ENCODE measurements at places on chromosomes 2 and 18. TPM values are rescaled to one million over a fixed set of nuclear protein-coding genes. Genes with fewer than 3 reads are reported as not detected.

- H3K4me3 ChIP-seq, result no peak overlapping the region
- H3K4me1 ChIP-seq, result no peaks in the 10 kb centered on the region
- H3K27ac ChIP-seq, result no peak overlapping the region
- peaks cover 3% of the 10 kb centered on the region for H3K27me3 ChIP-seq
Observed at GRCh38 chr18:46439037-46439436, 218.0 kb downstream of the LOXHD1 start.

DNA sequence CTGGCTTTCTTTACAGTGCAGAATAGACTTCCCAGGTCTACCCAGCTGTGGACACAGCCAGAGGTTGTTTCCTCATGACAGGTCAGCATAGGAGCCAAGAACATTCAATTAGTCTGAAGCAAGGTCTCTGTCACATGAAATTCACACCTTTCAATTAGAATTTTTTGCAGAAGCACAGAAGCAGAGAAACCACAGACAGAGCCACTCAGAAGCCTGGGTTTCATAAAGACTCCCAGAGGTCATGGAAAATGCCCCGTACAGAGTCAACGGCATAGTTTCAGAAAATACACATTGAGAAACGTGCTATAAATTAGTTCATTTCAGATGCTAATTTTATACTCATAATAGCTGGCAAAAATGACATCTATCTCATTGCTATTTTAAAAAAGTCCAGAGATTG, 87.0 kb upstream of the TMEM200C start:
- no peak for DNase-seq
- no peaks in the 10 kb centered on the region for H3K36me3 ChIP-seq
- H3K27ac ChIP-seq, result no peak overlapping the region
- no peaks in the 10 kb centered on the region for H3K4me1 ChIP-seq
- no peak overlapping the region for H3K4me3 ChIP-seq

GRCh38 chr2:236935083-236935482, 150.6 kb upstream of the COPS8 start:
- H3K4me3 ChIP-seq, result no peak overlapping the region
- H3K27ac ChIP-seq, result no peak overlapping the region
- no peaks in the 10 kb centered on the region for H3K36me3 ChIP-seq
- DNase-seq, result peak; percentile 62
- no peaks in the 10 kb centered on the region for H3K4me1 ChIP-seq
- peaks cover 62% of the 10 kb centered on the region for H3K27me3 ChIP-seq

- DNase-seq, result no peak
- H3K36me3 ChIP-seq, result peaks cover 7% of the 10 kb centered on the region
- no peak overlapping the region for H3K4me3 ChIP-seq
- no peak overlapping the region for H3K27ac ChIP-seq
- H3K4me1 ChIP-seq, result peaks cover 21% of the 10 kb centered on the region
Observed at GRCh38 chr2:171387052-171387451, 46.7 kb downstream of the METTL8 start.

DNA sequence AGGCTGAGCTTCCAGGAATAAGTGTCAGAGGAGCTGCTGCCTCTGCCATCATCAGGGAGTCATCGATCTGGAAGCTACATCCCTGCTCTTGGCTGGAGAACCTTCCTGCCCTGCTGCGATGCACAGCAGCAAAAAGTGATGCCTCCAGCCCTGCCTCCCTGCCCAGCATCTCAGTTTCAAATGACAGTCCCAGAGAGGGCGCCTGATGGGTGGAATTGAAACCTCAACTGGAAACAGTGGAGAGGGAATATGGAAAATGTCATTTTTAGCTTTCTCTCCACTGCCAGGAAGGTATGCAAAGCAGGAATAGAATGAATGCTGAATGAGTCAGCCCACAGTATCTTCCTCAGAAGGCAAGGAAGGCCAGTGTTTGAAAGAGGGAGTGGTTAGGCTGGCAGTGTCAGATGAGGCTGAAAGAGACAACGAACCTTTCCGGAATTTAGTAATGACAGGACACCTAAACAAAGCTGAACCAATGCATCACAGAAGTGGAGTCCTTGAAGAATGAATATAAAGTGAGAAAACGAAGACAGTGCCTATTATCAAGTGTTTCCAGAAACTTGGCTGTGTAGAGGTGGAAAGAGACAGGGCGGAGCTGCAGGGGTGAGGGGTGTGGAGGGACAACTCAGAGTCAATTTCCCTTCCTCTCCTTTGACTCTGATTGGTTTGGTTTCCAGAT, 153.9 kb upstream of the NDUFV2 start:
- no peak for DNase-seq
- peaks cover 46% of the 10 kb centered on the region for H3K4me1 ChIP-seq
- peak overlapping the region; percentile 87 for H3K27ac ChIP-seq
- peaks cover 4% of the 10 kb centered on the region for H3K36me3 ChIP-seq
- H3K27me3 ChIP-seq, result no peaks in the 10 kb centered on the region

DNA sequence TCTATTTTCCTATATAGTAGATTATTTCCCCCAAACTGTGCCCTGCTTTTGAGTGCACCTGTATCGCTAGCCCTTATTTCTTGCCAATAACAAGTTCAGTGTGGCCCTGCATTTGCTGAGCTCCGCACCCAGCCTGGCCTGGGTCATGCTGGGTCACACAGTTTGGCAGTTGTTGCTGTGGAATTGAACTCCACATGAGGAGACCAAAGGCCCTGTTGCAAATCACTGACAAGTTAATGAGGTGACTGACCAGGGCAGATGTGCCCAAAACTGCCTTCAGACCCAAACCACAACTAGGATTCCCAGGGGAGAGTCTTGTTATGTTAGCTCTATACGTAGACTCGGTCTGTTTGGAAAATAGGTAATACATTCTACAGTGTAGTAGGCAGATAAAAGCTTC, 31.0 kb downstream of the COL4A4 start:
- no peaks in the 10 kb centered on the region for H3K4me1 ChIP-seq
- H3K27ac ChIP-seq, result no peak overlapping the region
- no peak overlapping the region for H3K4me3 ChIP-seq
- no peak for DNase-seq
- H3K36me3 ChIP-seq, result no peaks in the 10 kb centered on the region

GRCh38 chr2:65116645-65117044, 13.3 kb downstream of the RAB1A start:
- H3K4me1 ChIP-seq, result peaks cover 33% of the 10 kb centered on the region
- H3K36me3 ChIP-seq, result no peaks in the 10 kb centered on the region
- DNase-seq, result no peak
- no peak overlapping the region for H3K4me3 ChIP-seq
- no peak overlapping the region for H3K27ac ChIP-seq

- peaks cover 82% of the 10 kb centered on the region for H3K36me3 ChIP-seq
- DNase-seq, result no peak
- peaks cover 73% of the 10 kb centered on the region for H3K4me1 ChIP-seq
- H3K4me3 ChIP-seq, result no peak overlapping the region
- H3K27ac ChIP-seq, result no peak overlapping the region
Observed at GRCh38 chr2:12727065-12727464, 10.3 kb downstream of the TRIB2 start.

DNA sequence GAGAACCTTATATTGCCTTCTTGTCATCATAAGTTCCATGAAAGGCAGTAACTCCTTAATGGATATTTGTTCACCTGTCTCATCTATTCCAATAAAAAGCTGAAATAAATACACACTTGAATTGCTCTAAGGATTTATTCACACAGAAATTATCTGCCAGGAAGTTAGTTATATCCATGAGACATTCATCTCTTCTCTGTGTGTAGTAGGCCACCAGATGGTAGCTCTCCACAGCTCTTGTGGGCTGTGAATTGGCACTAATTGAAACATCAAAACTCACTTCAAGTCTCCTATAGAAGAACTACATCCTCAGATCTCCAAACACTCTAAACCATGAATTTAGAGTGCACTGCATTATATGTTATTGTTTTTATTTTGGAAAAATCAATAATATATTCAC, 189.6 kb downstream of the DSC3 start:
- H3K4me3 ChIP-seq, result no peak overlapping the region
- H3K27ac ChIP-seq, result no peak overlapping the region
- DNase-seq, result no peak
- no peaks in the 10 kb centered on the region for H3K4me1 ChIP-seq
- H3K27me3 ChIP-seq, result peaks cover 11% of the 10 kb centered on the region

- no peak overlapping the region for H3K27ac ChIP-seq
- H3K27me3 ChIP-seq, result no peaks in the 10 kb centered on the region
- peaks cover 5% of the 10 kb centered on the region for H3K4me1 ChIP-seq
- no peaks in the 10 kb centered on the region for H3K36me3 ChIP-seq
Observed at GRCh38 chr18:40708726-40709125, 1246.3 kb upstream of the PIK3C3 start.

GRCh38 chr2:132991471-132992045, 321.6 kb upstream of the LYPD1 start:
- H3K36me3 ChIP-seq, result no peaks in the 10 kb centered on the region
- no peak for DNase-seq
- no peak overlapping the region for H3K4me3 ChIP-seq
- H3K4me1 ChIP-seq, result no peaks in the 10 kb centered on the region
- no peaks in the 10 kb centered on the region for H3K27me3 ChIP-seq

- no peak overlapping the region for H3K27ac ChIP-seq
- no peak for DNase-seq
- H3K4me3 ChIP-seq, result no peak overlapping the region
- peaks cover 51% of the 10 kb centered on the region for H3K36me3 ChIP-seq
Observed at GRCh38 chr18:13070460-13070859, 79.3 kb downstream of the CEP192 start.

DNA sequence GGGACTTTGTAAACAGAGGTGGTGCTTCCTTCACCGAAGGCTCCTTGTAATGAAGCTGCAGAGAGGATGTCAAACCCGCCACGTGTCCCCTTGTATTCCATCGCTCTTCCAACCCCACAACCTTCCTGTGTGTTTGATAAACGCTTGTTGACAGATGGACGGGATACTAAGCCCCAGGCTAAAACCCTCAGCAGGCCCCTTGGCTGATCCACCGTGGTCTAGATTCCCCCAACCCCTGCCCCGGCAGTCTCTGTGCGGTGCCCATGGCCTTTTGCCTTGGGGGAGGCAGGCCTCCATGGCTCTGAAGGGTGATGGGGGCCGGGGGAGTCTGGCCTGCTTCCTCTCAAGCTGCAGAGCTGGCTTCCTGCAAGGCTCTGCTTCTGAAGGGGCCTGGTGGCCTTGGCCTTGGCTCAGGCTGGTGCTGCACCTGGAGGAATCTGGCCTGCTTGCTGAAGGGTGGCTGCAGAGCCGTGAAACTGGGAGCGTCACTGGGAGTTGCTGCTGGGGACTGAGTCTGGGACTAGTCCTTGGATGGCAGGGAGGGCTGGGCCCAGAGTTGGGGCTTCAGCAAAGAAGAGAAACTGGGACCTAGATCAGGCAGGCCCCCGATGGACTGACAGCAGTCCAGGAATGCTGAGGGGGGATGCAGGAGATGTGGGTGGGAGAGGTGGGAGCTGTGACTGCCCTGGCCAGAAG, 9.6 kb upstream of the NTSR2 start:
- no peaks in the 10 kb centered on the region for H3K36me3 ChIP-seq
- H3K27ac ChIP-seq, result no peak overlapping the region
- H3K27me3 ChIP-seq, result peaks cover 46% of the 10 kb centered on the region
- no peak for DNase-seq

- no peaks in the 10 kb centered on the region for H3K4me1 ChIP-seq
- no peak for DNase-seq
- no peaks in the 10 kb centered on the region for H3K36me3 ChIP-seq
- H3K4me3 ChIP-seq, result no peak overlapping the region
- no peak overlapping the region for H3K27ac ChIP-seq
Observed at GRCh38 chr2:6639929-6640620, 225.6 kb downstream of the CMPK2 start.

- no peaks in the 10 kb centered on the region for H3K36me3 ChIP-seq
- no peak overlapping the region for H3K4me3 ChIP-seq
- peaks cover 8% of the 10 kb centered on the region for H3K4me1 ChIP-seq
- no peak overlapping the region for H3K27ac ChIP-seq
- DNase-seq, result no peak
- H3K27me3 ChIP-seq, result no peaks in the 10 kb centered on the region
Observed at GRCh38 chr2:239365782-239366435, 34.9 kb downstream of the HDAC4 start.

GRCh38 chr2:224948005-224948404, 94.3 kb downstream of the DOCK10 start:
- no peak for DNase-seq
- no peak overlapping the region for H3K27ac ChIP-seq
- no peak overlapping the region for H3K4me3 ChIP-seq
- H3K36me3 ChIP-seq, result peaks cover 3% of the 10 kb centered on the region
- H3K4me1 ChIP-seq, result peaks cover 33% of the 10 kb centered on the region

DNA sequence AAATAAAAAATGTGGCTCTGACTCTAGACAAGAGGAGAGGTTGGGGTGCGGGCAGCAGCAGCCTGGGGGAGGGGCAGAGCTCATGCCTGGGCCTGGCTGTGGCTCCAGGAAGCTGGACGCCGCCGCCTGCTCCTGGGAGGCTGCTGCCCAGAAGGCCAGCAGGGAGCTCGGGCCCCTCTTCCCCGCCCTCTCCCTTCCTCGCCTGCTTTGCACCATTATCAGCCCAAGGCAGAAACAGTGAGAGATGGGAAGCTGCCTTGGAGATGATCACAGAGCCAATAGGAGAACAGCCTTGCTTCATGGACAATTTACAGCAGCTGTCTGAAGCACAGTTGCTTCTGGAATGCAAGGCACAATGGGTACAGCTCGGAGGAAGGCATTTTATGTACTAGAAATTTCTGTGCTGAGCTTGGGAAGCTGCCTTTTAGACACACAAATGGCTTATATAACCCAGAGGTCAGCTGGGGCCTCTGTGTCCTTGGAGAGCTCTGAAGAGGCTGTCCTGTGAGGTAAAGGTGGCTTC, 55.3 kb upstream of the AFF3 start:
- H3K27ac ChIP-seq, result peak overlapping the region; percentile 85
- peak; percentile 89 for DNase-seq
- no peaks in the 10 kb centered on the region for H3K27me3 ChIP-seq
- no peaks in the 10 kb centered on the region for H3K36me3 ChIP-seq

DNA sequence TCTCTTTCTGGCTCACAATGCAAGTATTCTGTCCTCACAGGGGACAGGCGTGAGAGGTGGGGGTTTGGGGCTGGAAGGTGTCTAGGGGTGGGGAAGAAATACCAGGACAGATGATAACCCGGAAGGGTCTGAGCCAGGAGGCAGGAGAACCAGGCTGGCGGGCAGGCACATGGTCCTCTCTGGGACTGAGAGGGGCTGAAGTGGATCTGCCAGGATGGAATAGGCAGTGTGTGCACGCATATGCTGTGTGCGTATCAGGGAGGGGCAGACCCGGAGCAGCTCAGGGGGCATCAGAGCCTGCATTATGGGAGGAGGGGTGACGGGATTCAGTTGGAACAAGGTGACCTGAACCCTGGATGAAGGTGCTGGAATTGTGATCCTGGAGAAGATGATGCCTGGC, 157.3 kb downstream of the DYSF start:
- no peak overlapping the region for H3K27ac ChIP-seq
- no peaks in the 10 kb centered on the region for H3K27me3 ChIP-seq
- H3K4me3 ChIP-seq, result no peak overlapping the region
- peaks cover 3% of the 10 kb centered on the region for H3K36me3 ChIP-seq
- peak; percentile 75 for DNase-seq
- H3K4me1 ChIP-seq, result peaks cover 7% of the 10 kb centered on the region

NT5DC4 gene
- total RNA-seq, result not detected

NCKAP5 gene
- total RNA-seq, result 0.46 TPM

EVA1A gene
- 30.7 TPM for total RNA-seq

CASP10 gene
- total RNA-seq, result not detected

FAM110C gene
- not detected for total RNA-seq

IGFBP5 gene
- 1,145 TPM for total RNA-seq

ICA1L gene
- total RNA-seq, result 4.9 TPM
